ENCODE measurements at places on chromosomes 13 and 19.

DNA sequence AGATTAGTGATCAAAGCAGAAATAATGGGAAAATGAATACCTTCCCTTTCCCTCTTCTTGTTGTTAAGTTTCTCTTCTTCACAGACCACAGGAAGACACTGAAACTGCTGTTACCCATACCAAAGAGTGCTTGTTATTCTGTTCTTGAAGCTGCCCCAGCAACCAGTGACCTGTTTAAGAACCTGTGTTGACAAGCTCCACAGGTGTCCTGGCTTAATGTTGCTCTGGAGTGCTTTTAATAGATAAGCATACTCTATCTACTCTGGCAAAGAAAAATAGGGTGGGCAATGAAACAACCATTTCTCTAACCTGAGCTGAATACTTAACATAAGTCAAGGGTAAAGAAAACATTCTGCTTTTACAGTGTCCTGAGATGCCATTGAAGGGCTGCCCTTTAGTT lies 506.7 kb upstream of the GPC6 start:
- DNase-seq: peak; percentile 31

DNA sequence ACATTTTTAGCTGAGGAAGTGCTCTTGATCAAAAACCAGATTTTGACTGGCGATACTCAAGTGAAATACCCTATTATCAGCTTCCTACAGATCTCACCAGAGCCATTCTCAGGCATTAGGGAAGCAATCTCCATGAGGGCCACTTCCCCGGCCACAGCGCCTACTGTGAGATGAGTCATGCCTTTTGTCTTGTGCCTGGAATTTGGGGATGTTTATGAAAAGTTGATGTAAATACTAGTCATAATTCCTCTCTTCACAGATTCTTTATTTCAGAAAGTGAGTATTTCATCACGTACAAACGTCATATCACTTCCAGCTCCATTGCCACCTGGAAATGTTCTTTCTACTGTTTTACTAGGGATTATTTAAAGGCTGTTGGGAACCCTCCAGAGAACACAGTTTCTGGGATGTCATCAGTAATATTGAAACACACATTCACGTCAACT lies 25.3 kb upstream of the SLC46A3 start:
- no peak for DNase-seq

GRCh38 chr13:60230593-60230992 lies 66.9 kb upstream of the DIAPH3 start:
- no peak for DNase-seq

GRCh38 chr19:1019980-1020867 lies 699 bp downstream of the TMEM259 start:
- DNase-seq: no peak

- DNase-seq: no peak
These were observed 1.3 kb downstream of the RPS9 start for GRCh38 chr19:54201980-54202379.

DNA sequence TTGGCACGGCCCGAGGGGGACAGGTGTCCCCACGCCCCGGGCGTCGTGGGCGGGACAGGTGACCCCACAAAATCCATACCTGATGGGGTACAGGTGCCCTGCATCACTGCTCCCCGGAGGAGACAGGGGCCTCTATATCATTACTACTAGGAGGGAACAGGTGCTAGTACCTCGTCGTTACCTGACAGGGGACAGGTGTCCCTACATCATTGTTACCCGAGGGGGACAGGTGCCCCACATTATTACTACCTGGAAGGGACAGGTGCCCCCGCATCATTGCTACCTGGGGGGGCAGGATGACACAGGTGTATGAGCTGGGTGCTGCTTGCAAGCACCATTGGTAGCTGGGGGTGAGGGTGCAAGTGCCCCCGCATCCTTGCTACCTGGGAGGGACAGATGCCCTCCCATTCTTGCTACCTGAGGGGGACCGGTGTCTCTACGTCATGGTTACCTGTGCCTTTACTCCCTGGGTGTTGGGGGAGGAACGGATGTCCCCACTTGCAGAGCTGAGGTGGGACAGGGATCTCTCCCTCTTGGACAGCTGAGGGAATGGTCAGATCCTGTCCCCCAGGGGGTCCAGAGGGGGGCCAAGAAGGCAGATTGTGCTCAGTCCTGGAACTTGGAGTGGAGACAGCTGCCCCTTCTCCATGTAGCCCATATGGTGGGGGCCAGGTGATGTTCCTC lies 620 bp downstream of the CRTC1 start:
- DNase-seq: peak; percentile 34

GRCh38 chr13:51557875-51558612 lies 26.2 kb upstream of the WDFY2 start:
- DNase-seq: no peak

- DNase-seq: no peak
These were observed 54.1 kb upstream of the SLITRK6 start for GRCh38 chr13:85853161-85853894.

Measured in NCI-H1105 treated with DMSO at 0.1 percent for 48 hours (cell line).